ENCODE measurements at places on chromosomes 13 and 19. TPM values are rescaled to one million over a fixed set of nuclear protein-coding genes. Genes with fewer than 3 reads are reported as not detected.

DNA sequence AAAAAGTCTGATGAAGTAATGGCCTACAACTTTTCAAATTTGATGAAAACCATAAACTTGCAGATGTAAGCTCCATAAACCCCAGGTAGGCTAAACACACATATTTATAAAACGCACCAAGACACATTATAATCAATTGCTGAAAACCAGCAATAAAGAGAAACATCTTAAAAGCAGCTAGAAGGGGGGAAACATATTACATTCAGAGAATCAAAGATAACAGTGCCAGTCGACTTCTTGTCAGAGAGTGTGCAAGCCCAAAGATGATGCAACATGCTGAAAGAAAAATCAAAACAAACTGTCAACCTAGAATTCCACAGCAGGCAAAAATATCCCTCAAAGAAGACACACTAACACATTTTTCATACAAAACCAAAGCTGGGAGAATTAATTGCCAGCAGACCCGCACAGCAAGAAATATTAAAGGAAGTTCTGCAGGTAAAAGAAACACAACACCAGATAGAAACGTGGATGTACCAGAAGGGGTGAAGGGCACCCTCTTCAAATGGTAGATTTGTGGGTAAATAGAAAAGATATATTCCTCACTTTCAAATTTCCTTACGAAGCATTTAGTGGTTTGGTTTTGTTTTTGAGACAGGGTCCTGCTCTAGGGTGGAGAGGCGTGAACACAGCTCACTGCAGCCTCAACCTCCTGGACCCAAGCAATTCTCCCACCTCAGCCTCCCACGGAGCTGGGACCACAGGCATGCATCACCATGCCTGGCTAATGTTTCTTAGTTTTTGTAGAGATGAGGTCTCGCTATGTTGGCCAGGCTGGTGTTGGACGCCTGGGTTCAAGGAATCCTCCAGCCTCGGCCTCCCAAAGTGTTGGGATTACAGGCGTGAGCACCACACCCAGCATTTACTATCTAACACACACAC lies 16.5 kb upstream of the ATP1A3 start:
- no peak for DNase-seq

DNA sequence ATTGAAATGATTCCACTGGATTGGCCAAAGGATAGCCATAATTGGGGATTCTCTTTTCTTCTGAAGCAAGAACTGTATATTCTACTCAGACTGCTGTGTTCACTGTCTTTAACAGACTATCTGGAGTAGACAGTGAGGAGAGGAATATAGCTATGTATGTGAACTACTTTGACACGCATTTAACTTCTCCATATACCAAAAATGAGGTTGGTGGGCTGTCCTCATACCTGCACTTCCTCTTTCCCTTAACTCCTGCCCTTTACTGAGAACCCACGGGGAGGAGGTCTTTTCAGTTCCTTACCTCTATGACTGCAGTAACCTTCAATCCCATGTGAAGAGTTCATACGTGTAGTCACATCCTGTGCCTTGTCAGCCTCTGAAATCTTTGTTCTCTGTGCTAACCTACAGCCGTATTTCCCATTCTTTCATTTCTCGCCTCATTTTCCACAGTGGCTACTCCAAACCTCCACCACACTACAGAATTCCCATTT lies 305.8 kb downstream of the MTUS2 start:
- no peak for DNase-seq

- DNase-seq: peak; percentile 49
Observed at GRCh38 chr19:18895038-18895823, 727 bp downstream of the CERS1 start.

DNA sequence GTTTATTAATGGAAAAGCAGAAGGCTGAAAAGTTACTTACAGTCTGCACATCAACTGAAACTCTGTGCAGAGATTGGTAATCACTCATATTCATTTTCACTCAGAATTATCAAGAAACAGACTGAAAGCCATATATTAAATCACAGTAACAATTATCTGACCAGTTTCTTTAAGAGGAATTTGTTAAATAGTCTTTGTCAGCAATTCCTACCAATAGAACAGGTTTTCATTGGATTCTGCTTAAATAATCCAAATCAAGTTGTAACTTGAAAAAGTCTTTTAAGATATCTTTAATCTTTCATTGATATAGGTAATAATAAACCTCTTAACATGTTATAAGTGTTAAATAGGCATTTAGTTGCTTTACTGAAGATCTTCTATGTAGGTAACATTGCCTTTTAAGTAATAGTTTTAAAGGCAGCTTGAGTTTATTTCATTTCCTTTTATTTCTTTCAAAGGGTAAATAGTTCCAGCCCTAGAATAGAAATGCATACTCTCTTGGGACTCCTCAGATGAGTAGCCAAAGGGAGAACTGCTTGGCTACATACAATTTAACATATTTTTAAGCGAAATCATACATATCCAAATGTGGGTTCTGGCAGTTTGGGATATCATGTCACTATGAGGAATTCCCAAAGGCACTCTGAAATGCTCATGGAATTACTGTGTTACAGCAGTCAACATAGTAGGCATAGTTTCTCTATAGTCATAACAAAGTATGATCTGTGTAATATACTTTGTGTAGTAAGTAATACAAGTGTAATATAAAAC lies 326.0 kb upstream of the SPRY2 start:
- DNase-seq: no peak

GRCh38 chr19:4576016-4576933 lies 16.8 kb upstream of the SEMA6B start:
- peak; percentile 39 for DNase-seq

GRCh38 chr19:44777715-44778347 lies at the start of gene CBLC:
CBLC (plus strand) TSS chr19:44777890; CDS start chr19:44777932, 42 bp downstream.
- DNase-seq: no peak

DNA sequence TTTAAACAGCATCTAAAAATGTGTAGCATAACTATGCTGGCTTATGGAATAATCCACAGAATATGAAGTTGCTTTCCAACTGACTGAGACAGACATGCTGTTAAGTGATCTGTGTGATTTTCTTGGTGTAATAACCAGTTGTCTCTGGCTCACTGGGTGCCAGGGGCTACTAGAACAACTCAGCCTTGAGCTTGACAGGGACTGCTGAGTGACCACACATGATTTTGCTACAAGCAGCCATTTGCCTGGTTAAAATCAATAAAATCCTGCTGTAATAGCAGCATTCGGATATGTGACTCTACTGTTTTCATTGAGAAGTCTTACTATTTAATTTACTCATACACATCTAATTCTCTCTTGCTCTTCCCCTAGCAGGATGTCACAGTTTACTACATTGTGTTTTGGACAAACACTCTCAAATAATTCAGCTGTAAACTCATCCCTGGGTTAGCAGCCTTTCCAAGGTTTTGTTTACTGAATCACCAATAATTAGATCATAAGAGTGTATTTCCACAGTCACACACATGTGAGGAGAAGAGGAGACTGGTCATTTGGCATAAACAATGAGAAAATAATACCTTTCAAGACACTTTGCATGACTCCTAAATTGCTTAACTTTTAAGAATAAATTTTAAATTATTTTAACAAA lies 426.2 kb downstream of the PCDH9 start:
- DNase-seq: no peak

GRCh38 chr13:111908361-111908760 lies 158.6 kb upstream of the SOX1 start:
- DNase-seq: no peak

- no peak for DNase-seq
Observed at GRCh38 chr19:21566073-21566472, 60.7 kb downstream of the ZNF429 start.

DNA sequence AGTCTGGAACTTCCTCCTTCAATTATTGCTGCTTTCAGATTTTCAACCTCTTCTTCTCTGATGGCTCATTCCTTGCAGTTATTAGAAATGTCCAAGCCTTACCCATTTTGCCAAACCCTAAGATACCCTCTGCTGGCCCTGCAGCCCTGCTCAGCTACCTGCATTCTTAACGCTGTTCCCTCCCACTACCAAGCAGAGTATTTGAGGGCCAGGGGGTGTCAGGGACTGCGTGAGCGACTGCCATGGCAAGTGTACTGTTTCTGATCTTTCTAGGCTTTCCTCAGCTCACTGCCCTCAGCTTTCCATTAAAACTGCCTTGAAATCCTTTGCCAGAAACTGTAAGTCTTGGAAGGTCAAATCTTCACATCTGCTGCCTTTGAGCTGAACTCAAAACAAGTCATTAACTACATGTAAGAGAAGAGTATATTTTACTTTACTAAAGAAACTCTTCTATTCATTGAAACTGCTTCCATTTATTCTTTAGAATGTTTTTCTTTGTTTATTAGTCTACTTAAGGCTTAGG lies 41.0 kb downstream of the HS6ST3 start:
- DNase-seq: no peak

DNA sequence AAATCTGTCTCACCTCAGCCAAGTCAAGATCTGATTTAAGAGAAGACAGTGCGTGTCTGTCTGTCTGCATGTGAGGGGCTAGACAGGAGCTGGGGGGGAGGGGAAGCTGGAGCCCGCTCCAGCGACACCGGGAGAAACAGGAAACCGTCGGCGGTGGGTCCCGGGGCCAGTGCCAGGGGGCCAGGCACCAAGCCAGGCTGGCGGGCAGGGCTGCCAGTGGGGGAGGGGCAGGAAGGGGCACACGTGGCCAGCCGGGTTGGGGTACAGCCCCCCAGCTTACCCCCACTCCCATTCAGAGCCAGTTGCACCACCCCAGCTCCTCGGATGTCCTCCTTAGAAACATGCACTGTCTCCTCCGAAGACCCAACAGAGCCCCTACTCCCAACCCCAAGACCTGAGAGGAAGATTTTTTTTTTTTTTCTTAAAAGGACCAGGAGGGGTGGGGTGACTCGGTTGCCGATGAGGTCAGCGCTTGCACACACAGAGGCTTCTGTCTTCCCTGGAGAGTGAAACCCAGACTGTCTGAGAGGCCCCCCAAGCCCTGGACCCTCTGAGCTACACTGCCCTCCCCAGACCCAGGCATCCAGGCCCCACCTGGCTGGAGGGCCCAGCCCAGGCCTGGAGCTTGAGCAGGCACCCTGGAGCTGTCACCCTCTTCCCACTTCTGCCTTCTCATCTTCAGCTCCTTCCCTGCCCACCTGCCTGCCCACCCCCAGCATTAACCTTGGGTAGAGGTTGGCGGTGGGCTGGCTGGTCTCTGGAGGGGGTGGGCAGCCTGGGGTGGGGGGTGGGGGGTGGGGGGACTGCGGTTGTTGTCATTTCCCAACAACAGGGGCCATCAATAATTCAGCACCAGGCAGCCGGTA lies 4.0 kb downstream of the ERF start:
- no peak for DNase-seq

DNA sequence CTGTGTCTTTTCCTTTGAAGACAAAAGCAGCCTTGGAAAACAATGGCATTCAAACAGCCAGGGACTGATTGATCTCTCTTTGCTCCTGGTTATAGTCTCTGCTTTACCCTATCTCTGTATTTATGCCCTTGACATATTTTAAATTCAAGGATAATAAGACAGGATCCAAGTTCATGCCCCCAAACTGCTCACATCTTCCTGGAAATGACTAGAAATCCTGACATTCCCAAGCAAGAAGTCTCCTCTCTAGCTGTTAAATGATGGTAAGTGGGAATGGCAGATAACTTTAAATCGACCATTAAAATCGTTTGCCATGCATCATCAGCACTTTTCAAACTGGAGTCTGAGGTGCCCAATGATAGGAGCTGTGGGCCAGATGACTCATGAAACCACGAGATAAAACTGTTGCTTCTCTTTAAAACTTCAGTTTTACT lies 435.6 kb downstream of the FOXO1 start:
- no peak for DNase-seq

Gene ICAM5
- 1.5 TPM for total RNA-seq

Gene ZNF709
- total RNA-seq: 0.81 TPM

Gene SIGLEC5
- not detected for total RNA-seq

Gene GDF15
- total RNA-seq: 378 TPM

Gene S1PR5
- 1.7 TPM for total RNA-seq

Gene MVB12A
- total RNA-seq: 155 TPM

Gene FFAR2
- total RNA-seq: not detected

Gene ANGPTL8
- total RNA-seq: not detected

Data from H4 (cell line).